ENCODE measurements at places on chromosomes 1 and 21.
A peak's percentile ranks its signal among the peaks of the same experiment; 100 is the strongest.

DNA sequence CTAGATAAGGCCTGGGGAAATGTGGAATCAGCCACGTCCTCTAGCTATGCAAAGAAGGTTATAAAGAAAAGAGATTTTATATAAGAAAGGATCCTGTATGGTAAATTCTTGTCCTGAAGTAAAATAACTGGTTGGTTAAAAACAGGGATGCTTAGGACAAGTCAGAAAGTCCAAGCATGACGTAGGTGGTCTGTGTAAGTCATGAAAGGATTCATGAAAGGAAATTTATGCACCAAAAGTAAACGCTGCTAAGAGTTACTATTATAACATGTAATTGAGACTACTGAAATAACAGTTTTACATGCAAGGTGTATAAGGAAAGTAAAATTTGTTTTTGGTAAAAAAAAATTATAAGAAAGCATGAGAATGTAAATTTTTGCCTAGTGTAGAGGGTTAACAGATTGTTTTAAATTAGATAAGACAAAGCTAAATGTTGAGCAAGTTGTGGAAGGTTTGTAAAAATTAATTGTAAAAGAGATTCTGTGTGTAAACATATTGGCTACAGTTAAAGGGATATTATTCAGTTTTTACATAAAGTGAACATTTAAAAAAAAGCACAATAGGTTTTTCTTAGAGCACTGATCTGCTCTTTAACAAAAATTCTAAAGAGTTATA, 43.9 kb downstream of the PIGK start:
- DNase-seq, result peak; percentile 26

DNA sequence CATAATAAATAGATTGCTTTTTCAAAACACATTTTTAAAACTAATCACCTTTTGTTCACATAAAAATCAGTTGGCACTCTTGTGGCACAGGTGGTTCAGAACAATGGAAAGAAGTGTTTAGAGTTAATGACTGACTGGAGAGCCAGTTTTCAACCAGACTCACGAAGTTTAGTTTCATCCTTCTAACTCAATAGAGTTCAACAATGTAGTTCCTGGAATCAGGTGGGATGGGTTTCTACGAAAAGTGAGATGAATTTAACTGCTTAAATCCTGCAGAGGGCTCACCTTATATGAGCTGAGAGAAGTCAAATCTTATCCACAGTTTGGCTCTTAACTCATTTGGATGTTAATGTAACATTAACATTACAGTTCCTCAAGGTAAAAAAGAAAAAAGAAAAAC, 116.5 kb downstream of the SMYD2 start:
- DNase-seq, result no peak

- DNase-seq, result peak; percentile 81
Measured at GRCh38 chr21:8989721-8990325, 1531.6 kb upstream of the TPTE start.

- no peak for DNase-seq
Measured at GRCh38 chr1:45890078-45890477, 86.7 kb downstream of the MAST2 start.

DNA sequence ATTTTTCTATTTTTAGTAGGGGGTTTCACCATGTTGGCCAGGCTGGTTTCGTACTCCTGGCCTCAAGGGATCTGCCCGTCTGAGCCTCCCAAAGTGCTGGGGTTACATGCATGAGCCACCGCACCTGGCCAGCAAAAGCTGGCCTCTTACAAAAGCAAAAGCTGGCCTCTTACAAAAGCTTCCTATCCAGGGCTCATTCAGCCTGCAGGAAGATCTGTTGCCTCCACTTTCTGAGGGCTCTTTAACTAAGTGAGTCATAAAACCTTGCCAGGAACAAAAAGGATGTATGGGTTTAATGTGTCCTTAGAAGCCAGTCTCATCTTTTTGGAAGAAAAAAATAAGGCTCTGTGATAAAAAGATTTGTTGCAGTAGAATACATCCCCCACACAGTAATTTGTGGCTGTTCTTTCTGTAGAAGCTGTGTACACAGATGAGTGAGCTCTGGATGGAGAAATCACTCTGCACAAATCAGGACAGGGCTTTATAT, 15.0 kb downstream of the HTR1D start:
- DNase-seq, result peak; percentile 81

GRCh38 chr21:45465105-45465504, 60.1 kb downstream of the COL18A1 start:
- no peak for DNase-seq

Data from RPMI7951 (cell line).